ENCODE measurements at places on chromosomes 1 and 21.

- H3K4me1 ChIP-seq, result peaks cover 9% of the 10 kb centered on the region
- H3K27ac ChIP-seq, result no peak overlapping the region
- DNase-seq, result no peak
- H3K4me3 ChIP-seq, result no peak overlapping the region
- no peaks in the 10 kb centered on the region for H3K27me3 ChIP-seq
- no peaks in the 10 kb centered on the region for H3K36me3 ChIP-seq
These were observed 39.1 kb upstream of the EFCAB14 start for GRCh38 chr1:46757956-46758528.

DNA sequence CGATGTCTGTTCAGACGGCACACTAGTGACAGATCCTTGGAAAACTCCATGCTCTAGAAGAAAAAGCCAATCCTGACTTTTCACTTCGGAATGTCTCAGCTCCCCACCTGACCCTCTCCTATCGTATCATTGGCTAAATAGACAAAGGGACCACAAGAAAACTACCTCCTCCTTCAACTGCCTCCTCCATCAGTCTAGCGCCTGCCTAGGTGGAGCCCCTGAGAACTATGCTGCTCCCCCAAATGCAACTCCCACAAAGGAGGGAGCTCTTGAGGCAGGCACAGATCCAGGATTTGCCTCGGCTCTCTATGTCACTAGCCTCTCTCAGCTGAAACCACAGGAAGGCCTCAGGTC, 148.4 kb downstream of the TOMM20 start:
- H3K27me3 ChIP-seq, result no peaks in the 10 kb centered on the region
- peak overlapping the region; percentile 96 for H3K27ac ChIP-seq
- DNase-seq, result no peak

DNA sequence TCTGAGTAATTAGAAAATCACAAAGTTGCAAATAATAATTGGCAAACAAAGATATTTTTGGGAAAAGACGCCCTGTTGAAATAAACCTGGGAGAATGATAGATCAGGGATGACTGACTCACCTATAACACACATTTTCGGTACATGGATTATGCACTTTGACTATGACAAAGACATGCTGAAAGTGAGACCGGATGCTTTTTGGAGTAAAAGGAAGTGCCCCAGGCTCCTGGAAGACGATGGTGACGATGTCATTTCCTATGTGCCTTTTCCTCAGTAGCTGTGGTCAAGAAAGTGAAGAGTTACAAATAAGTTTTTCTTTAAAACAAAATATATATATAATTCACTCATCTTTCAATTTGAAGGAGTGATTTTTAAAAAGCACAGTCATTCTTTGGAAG, 158.7 kb downstream of the SIPA1L2 start:
- H3K27ac ChIP-seq, result peak overlapping the region; percentile 78
- peaks cover 43% of the 10 kb centered on the region for H3K4me1 ChIP-seq

DNA sequence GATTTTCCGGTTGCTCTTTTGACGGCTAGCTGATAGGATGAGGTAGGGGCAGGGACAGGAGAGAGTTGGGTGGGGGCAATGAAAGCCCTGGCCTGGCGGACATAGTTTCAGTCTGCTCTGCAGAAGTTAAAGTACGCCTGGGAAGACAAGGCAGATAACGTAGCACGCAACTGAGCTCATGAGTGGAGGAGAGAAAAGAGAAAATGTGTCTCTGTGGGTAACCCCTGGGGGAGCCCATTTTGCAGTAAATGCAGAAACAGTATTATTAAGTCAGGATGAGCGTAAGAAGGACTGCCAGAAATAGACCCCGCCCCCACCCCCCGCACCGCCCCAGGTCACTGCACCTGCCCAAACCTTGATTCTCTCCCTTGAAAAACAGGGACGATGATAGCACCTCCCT, 51.7 kb upstream of the TARBP1 start:
- DNase-seq, result no peak
- no peak overlapping the region for H3K4me3 ChIP-seq
- no peaks in the 10 kb centered on the region for H3K36me3 ChIP-seq
- H3K4me1 ChIP-seq, result peaks cover 6% of the 10 kb centered on the region
- H3K27me3 ChIP-seq, result no peaks in the 10 kb centered on the region

DNA sequence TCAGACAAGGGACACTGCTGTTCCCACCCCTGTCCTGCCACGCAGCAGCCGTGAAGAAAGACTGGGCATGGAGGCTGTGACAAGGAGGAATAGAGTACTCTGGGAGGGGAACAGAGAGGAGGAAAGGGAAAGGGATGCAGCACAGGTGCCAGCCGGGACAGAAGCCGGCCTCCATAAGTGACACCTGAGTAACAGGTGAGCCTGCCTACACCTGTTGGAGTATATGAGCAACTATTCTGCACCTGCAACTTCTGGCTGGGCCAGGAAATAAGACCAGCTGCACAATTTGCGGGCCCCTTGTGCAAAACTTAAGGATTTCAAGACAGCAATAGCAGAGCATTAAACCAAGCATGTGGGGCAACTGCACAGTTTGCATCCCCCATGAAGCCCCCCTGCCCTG, 72.5 kb upstream of the GOLT1A start:
- H3K27ac ChIP-seq, result no peak overlapping the region
- H3K27me3 ChIP-seq, result peaks cover 5% of the 10 kb centered on the region
- no peaks in the 10 kb centered on the region for H3K36me3 ChIP-seq
- H3K4me1 ChIP-seq, result no peaks in the 10 kb centered on the region
- no peak overlapping the region for H3K4me3 ChIP-seq
- no peak for DNase-seq

DNA sequence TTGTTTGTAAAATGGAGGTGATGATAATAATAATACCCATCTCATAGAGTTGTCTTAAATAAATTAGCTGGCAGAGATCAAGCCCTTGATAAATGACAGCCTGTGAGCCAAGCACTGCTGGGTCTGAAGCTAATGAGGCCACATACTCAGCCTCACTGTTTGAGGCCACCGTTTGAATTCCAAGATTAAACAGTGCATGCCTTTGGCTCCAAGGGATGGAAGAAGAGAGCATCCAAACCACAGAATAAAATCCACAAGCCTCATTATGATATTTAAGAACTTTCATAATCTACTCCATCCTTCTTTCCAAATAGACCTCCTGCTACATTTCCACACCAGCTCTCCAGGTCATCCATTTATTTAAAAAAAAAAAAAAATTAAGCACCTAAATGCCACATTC, 29.0 kb downstream of the TGFBR3 start:
- H3K4me1 ChIP-seq, result no peaks in the 10 kb centered on the region
- no peaks in the 10 kb centered on the region for H3K36me3 ChIP-seq

Measured in tibial nerve (tissue), 4 donors.